ENCODE measurements at places on chromosomes 1 and 21.

GRCh38 chr21:28633839-28634555, 358.7 kb downstream of the LTN1 start:
- no peak for DNase-seq

DNA sequence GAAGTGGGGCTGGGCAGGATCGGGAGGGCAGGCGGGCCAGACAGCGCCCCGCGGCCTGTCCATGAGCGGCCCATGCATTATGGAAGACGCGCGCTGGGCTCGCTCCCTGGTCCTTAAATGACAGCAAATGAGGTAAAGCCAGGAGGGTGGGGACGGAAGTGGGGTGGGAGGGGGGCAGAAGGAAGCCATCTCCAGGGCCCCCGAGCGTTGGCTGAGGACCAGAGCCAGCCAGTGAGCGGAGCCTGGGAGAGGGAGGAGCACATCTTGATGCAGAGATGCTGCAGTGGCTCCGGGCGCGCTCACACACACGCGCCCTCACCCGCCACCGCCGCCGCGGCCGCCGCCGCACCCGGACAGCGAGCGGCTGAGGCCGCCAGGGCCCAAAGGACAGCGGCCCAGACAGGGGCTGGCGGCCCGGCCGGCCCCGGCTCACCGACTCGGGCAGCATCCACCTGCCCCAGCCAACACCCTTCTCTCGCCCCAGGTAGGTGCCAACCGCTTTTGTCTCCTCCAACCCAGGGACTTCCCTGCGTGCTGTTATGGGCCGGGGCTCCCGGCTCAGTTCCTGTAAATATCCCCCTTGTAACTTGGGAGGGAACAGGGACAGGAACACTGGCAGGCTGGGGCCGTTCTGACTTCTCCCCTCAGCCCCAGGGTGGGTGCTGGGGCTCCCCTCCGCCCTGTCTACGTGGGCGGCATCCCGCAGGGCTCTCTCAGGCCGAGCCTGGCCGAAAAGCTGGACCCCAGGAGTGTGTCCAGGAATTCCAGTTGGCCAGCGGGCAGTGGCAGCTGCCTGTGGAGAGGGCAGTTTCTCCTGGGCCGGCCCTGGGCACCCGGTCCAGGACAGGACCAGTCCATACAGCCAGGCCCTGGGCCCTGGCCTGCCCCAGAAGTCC, at the start of gene CNTN2:
Gene CNTN2, plus strand, starts transcription at position 302 of the 896 bp plus-strand sequence. CDS start 9,974 bp downstream, outside the sequence.
- DNase-seq, result no peak

GRCh38 chr1:182368903-182369302, 22.7 kb downstream of the GLUL start:
- no peak for DNase-seq

GRCh38 chr1:203512848-203513584, 19.1 kb downstream of the OPTC start:
- DNase-seq, result no peak

- no peak for DNase-seq
Measured at GRCh38 chr1:229138058-229138457, 132.9 kb upstream of the RAB4A start.

DNA sequence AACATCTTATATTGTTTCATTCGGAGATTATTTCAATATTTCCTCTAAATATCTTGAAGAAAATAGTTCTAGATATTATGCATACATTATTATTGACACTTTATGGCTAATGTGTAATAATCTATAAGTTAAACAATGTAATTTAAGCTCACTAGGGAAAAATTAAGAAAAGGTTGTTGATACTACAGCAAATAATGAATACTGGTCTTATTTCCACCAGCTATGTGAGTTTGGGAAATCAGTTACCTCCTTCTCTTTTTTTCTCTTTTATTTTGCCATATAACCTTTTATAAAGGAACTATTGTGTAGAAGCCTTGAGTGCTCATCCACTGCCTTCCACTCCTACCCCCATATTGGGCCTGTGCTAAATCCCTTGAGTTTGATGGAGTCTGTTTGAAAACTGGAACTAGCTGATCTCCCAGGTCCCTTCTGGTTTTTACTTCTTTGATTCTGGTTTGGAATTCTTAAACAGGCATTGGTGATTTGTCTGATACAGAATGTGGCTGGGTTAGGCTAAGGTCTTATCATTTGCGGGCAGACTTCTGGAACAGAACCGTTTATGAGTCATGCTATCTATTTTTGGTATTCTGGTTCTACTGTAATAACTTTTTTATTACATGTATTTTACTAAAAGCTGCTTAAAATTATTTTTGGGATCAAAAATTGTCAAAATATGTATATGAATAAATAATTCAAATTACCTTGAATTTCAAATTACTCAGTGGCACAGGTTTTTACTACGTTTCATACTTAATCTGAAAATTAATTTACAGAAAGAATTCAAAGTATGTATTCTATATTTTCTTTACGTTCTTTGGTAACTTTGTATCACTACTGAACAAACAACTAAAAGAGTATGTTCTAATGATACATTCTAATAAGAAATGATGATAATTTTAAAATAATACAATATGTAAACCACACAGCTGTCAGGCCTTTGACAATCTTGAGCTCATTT, 5.0 kb upstream of the CDC14A start:
- DNase-seq, result no peak

DNA sequence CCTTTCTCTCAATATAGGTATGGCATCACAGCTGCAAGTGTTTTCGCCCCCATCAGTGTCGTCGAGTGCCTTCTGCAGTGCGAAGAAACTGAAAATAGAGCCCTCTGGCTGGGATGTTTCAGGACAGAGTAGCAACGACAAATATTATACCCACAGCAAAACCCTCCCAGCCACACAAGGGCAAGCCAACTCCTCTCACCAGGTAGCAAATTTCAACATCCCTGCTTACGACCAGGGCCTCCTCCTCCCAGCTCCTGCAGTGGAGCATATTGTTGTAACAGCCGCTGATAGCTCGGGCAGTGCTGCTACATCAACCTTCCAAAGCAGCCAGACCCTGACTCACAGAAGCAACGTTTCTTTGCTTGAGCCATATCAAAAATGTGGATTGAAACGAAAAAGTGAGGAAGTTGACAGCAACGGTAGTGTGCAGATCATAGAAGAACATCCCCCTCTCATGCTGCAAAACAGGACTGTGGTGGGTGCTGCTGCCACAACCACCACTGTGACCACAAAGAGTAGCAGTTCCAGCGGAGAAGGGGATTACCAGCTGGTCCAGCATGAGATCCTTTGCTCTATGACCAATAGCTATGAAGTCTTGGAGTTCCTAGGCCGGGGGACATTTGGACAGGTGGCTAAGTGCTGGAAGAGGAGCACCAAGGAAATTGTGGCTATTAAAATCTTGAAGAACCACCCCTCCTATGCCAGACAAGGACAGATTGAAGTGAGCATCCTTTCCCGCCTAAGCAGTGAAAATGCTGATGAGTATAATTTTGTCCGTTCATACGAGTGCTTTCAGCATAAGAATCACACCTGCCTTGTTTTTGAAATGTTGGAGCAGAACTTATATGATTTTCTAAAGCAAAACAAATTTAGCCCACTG, 11.5 kb downstream of the HIPK1 start:
- peak; percentile 22 for DNase-seq

DNA sequence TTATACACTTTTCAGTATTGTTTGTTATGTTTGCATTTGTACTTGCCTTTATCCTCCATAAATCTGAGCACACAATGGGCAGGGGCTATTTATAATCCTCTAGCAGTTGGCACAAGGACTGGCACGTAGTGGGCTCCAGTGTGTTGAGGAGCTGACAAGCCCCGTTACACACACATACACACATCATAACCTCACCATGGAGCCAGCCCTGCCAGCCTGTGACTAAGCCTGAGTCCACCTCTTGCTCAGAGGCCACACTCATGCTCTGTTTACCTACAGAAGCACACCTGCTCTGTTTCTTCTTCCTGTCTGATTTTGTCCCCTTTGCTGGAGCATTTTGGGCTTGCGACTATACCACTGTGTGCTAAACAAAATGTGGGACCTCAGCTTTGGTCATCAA, 64.5 kb upstream of the SPATA6 start:
- DNase-seq, result no peak

GRCh38 chr21:38913120-38913892, 107.6 kb downstream of the ETS2 start:
- DNase-seq, result no peak

DNA sequence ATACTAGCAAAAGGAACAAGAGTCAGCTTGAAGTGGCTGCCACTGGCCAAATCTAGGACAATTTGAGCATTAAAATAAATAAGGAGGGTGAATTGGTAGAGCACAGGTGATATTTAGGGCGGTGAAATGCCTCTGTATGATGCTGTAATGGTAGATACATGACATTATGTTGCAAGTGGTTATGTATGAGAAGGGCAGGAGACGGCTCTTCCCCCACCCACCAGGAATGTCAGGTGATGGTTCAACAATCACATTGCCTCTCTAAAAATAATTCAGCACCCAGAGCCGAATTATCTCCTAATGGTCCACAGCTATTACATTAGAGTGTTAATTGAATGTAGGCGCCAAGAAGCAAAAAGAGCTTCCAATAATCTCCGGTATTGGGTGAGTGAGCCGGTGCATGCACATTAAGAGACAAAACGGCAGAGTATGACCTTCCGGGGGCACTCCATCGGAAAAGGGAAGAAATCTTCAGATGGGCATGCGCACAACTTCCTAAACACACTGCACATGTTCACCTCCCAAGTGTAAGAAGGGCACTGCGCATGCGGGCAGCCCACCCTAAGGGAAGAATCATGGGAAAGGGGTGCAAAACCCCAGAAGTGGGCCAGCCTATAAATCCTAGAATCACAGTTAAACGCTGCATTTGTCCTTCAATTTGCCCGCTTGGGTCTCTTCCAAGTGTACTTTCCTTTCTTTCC, 6.8 kb upstream of the IFNAR1 start:
- no peak for DNase-seq

GRCh38 chr21:37358397-37358796, 8.2 kb upstream of the DYRK1A start:
- DNase-seq, result no peak

DNA sequence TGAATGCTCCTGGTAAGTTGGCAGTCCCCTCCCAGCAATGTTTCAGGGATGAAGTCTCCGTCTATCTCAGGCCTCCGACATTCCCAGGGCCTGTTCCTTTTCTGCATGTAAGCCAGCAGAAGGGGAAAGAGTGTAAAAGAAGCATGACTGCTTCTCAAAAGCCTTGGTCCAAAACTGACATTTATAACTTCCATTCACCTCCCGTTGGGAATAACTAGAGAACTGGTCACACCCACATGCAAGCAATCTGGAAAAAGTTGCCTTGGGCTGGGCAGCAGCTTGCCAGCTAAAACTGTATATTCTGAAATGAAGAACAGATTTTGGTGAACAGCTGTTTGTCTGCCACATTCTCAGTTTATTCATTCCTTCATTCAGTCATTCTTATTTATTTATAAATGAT, 24.2 kb upstream of the NPL start:
- no peak for DNase-seq

DNA sequence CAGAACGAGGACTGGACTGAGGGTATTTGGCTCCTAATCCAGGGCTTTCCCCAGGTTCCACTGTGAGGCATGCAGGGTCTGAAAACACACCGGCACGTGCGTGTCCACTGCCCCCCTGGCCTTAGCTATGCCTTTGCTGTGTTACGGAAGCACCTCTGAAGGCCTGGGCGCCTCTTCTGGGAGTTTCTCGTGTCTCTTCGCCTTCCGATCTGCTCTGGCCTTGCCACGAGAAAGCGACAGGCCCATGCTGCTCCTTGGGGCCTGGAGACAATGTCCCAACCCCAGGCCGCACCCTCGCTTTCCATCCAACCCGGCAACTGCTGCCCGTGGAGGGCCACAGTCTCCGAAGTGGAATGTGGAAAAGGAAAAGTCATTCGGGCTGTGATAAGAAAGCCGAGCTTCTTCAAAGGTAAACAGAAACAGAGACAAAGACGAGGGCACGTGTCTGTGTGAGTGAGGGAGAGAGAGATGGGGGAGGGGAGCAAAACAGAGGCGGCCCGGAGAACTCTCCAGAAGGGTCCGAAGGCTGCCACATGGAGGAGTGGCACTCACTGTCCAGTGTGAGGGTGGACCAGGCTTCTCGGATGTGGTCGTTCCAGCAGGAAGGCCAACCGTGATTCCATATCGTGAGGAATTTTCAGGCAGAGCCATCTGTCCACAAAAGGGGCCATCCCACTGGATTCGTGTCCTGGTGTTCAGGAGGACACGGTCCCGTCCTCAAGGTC, 3.4 kb upstream of the UMODL1 start:
- DNase-seq, result no peak

- DNase-seq, result no peak
Measured at GRCh38 chr1:224737353-224737727, 121.2 kb downstream of the CNIH3 start.

GRCh38 chr1:170536924-170537551, 5.1 kb downstream of the GORAB start:
- DNase-seq, result no peak

DNA sequence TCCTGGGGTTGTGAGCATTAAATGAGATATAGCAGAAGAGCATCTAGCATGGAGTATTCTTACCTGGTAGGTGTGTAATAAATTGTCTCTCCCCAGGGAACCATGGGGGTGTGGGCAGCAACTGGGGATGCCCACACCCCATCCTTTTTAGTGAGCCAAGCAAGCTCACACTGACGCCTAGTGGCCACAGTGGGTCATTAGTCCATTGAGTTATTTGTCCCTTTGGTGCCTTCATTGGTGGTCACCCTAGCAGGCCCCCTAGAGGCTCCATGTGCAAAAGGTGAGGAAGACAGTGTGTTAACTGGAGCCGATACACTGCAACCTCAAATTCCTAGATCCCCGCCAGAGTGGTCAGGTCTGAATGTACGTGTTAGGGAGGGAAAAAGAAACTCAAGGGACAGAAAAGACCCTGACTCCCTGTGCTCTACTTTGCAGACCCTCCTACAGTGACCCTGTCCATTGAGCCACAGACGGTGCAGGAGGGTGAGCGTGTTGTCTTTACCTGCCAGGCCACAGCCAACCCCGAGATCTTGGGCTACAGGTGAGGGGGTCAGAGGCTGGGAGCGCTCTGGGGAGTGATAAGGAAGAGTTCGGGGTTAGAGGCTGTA, 93.3 kb upstream of the CD1D start:
- DNase-seq, result no peak

Measured in stimulated activated CD8-positive, alpha-beta memory T cell treated with anti-CD3 and anti-CD28 coated beads, Interleukin-15, amount 100 ng/mL, for 4 hours (primary cell).